Pancreas (tissue), 10 donors: ENCODE measurements at places on chromosomes 4 and X.

DNA sequence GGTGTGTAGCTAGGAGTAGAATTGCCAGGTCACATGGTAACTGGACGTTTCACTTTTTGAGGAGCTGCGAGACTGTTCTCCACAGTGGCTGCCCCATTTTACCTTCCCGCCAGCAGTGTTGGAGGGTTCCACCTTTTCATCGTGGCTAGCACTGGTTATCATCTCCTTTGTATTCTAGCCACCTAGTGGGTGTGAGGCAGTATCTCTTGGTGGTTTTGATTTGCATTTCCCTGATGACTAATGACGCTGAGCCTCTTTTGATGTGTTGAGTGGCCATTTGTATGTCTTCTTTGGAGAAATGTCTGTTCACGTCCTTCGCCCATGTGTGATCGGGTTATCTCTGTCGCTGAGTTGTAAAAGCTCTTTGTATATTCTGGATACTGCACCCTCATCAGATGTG is 10.6 kb downstream of the ABCD1 start:
- H3K4me1 ChIP-seq: no peaks in the 10 kb centered on the region
- H3K27ac ChIP-seq: no peak overlapping the region
- H3K36me3 ChIP-seq: no peaks in the 10 kb centered on the region
- no peak overlapping the region for H3K4me3 ChIP-seq

DNA sequence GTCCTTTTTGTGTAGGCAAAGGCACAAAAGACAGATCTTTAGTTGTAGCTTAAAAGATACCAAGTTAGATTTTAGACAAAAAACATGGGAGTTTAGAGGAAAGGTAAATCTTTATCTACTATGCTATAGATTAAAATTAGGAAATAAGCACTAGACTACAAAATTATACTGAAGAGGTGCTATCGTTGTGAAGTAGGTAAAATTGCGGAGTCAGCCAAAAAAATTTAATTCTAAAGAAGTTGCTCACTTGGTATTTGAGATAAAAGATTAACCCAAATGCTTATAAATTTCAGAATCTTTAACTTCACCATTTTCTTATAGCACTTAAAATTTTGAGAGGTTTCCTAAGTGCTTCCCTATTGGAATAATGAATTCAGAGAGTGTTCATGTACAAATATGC is 604.1 kb downstream of the GRXCR1 start:
- no peak for DNase-seq
- H3K36me3 ChIP-seq: no peaks in the 10 kb centered on the region
- H3K27ac ChIP-seq: no peak overlapping the region
- no peak overlapping the region for H3K4me3 ChIP-seq
- no peaks in the 10 kb centered on the region for H3K4me1 ChIP-seq

- no peak overlapping the region for H3K4me3 ChIP-seq
- no peak overlapping the region for H3K27ac ChIP-seq
- no peaks in the 10 kb centered on the region for H3K36me3 ChIP-seq
- DNase-seq: no peak
- no peaks in the 10 kb centered on the region for H3K4me1 ChIP-seq
Observed at GRCh38 chrX:40329616-40330015, 231.9 kb upstream of the BCOR start.

GRCh38 chrX:136158685-136159084 is 11.4 kb downstream of the FHL1 start:
- H3K4me1 ChIP-seq: no peaks in the 10 kb centered on the region
- no peaks in the 10 kb centered on the region for H3K27me3 ChIP-seq
- H3K36me3 ChIP-seq: no peaks in the 10 kb centered on the region
- DNase-seq: no peak
- no peak overlapping the region for H3K4me3 ChIP-seq

DNA sequence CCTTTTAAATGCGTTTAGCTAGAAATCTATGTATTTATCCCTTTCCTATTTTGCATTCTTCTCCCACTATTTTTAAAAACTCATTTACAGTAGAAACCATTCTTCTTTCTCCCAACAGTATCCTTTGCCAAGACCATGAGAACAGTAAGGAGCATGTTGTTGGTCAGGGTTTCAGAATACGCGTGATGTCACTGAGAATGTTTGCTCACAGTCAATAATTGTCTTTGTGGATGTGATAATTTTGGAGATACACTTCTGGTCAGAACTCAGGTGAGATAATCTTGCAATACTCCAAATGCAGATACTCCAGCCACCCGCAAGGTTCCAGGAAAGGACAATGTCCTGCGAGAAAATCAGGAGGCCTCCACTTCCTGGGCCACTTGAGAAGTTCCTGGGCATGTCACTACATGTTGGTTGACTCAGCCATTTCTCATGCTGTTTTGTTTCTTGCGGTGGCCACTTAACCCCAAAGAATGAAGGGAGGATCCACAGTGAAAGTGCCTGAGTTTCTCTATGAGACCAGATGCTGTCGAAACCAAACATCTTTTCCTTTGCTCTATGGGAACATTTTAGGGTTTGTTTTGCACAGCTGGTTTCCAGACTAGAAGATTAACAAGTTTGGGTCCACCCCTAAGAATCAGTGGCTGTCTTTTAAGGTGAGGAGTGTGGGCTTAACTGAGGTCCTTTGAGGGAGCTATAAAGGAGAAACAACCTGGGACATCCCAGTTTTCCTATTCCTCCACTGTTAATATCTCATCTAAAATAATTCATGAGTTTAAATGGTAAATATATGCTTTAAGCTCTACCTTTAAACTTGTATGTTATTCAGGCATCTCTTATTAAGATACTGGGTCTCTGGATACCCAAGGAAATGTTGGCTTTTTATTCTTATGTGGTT is 116.0 kb downstream of the SOWAHB start:
- no peak for DNase-seq
- no peaks in the 10 kb centered on the region for H3K27me3 ChIP-seq
- H3K27ac ChIP-seq: no peak overlapping the region

GRCh38 chrX:50402886-50403285 is 67.7 kb downstream of the DGKK start:
- no peak overlapping the region for H3K4me3 ChIP-seq
- no peaks in the 10 kb centered on the region for H3K4me1 ChIP-seq
- H3K27me3 ChIP-seq: peaks cover 7% of the 10 kb centered on the region
- H3K36me3 ChIP-seq: no peaks in the 10 kb centered on the region
- no peak for DNase-seq

GRCh38 chrX:133580625-133581024 is 165.3 kb upstream of the GPC4 start:
- no peak for DNase-seq
- H3K36me3 ChIP-seq: no peaks in the 10 kb centered on the region
- no peak overlapping the region for H3K4me3 ChIP-seq
- H3K27ac ChIP-seq: no peak overlapping the region
- H3K4me1 ChIP-seq: no peaks in the 10 kb centered on the region
